Brain pericyte (primary cell): ENCODE measurements at places on chromosomes 12 and 14.

GRCh38 chr12:8692573-8692972 is 5.2 kb upstream of the RIMKLB start:
- no peak for DNase-seq

DNA sequence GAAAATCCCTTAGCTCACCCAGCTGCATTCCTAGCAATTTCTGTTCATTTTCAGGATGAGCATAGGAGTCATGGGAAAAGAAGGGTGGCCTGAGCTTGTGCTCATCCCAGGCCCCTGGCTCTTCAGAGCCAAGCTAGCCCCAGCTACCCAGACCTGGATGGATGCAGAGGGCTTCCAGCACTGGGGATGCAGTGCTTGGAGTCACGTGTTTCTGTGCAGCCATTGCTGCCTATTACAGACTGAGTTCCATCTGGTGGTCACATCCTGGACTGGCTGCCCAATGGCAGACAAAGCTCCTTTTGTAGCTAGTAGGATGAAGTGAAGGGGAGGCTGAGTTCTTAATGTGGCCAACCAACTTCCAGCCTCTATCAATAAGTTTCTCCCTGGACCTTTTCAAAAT is 54.2 kb upstream of the JDP2 start:
- no peak for DNase-seq

- DNase-seq: peak; percentile 27
Observed at GRCh38 chr12:1691123-1692007, 495 bp downstream of the ADIPOR2 start.

- no peak for DNase-seq
Observed at GRCh38 chr14:23402296-23403138, 5.6 kb downstream of the MYH6 start.

DNA sequence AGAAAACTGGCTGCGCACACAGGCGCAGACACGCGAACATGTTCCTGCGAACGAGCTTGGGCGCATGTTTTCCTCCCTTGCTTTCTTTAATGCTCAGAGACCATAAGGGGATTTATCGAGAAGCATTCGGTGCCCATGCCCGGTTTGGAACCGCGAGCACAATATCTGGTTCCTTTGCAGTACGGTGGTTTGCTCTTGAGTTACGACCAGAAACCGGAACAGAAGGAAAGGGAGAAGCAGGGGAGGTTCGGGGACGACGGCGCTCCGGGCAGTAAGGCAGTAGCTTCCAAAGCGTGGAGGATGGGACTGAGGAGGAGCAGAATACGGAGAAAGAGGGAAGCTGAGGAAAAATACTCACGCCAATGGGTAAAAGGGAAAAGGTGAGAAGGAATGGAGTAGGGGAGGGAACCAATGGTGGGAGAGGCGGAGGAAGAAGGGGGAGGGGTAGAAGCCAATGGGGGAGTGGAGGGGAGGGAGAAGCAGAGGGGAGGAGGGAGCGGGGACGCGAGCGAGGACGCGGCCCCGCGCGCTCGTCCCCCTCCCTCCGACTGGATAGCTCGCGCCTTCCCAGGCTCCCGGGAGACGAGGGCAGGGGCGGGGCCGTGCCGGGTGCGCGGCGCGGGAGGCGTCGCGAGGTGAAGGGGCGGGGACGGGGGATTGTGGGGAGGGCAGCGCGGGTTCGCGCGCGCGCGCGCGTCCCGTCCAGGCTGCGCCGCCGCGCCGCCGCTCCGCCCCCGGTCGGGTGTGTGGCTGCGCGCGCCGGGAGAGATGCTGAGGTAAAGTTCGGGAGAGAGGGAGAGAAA is 625 bp upstream of the ARHGAP5 start:
- DNase-seq: peak; percentile 90

- DNase-seq: no peak
Observed at GRCh38 chr12:112025808-112026375, 12.7 kb downstream of the ERP29 start.

GRCh38 chr12:61894168-61894567 is 366.0 kb upstream of the USP15 start:
- no peak for DNase-seq

GRCh38 chr14:94049625-94050023 is 23.5 kb downstream of the OTUB2 start:
- no peak for DNase-seq

DNA sequence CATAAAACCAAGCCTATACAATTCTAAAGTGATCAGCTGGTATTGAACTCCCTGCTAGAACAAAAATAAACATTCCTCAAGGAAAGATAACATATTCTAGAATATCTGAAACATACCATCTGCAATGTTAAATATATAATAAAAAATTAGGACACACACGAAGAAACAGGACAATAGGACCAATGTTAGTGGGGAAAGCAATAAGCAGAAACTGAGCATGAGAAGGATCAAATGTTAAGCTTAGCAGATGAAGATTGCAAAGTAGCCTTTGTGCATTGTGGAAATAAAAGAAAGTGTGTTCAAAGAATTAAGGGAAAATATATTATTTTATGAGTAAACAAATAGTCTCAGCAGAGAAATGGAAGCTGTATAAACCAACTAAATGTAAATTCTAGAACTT is 180.8 kb downstream of the EPS8 start:
- no peak for DNase-seq

- no peak for DNase-seq
Observed at GRCh38 chr14:89248411-89249064, 168.5 kb downstream of the FOXN3 start.

DNA sequence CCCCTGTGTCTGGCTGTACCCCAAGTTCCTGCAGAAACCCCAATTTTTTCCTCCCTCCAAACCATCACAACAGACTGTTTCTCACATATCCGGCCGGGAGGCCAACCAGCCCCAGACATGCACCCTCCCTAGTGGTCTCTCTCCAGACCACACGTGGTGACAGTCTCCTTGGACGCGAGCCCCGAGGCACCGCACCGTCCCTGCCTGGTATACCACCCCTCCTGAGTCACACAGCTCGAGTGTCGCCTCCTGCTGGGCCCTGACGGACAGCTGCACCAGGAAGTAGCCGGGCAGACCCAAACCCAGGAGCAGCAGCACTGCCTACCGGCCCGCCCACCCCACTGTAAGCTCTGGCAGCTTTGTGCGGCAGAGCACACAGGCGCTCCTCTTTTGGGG is 97.4 kb downstream of the RFLNA start:
- peak; percentile 60 for DNase-seq

DNA sequence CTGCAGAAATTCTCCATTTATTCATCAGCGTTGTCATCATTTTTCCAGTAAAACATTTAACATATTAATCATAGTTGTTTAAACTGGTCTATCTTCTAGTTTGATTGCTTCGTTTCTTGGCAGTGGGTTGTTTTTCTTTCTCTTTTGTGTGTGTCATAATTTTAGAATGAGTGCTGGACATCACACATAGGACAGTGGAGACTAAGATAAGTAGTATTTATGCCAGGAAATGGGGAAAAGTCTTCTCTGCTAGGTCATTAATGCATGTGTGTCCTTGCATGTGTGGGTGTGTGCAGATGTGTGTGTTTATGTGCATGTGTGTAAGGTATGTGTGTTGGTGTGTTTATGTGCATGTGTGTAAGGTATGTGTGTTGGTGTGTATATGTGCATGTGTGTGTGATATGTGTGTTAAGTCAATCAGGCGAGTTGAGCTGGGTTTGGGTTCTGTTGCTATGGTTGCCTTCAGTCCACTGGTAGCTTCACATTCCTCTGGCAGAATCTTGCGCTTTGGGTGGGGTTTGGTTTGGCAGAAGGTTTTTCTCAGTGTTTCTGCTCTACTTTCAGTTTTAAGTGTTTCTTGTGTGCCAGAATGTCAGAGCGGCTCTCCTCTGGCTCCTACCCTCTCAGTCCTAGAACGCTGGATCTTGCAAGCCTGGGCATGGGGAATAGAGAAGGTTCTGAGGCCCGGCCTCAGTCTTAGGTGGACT is 7.8 kb upstream of the ADGRD1 start:
- no peak for DNase-seq

GRCh38 chr14:65478596-65478995 is 66.1 kb downstream of the FUT8 start:
- DNase-seq: no peak

DNA sequence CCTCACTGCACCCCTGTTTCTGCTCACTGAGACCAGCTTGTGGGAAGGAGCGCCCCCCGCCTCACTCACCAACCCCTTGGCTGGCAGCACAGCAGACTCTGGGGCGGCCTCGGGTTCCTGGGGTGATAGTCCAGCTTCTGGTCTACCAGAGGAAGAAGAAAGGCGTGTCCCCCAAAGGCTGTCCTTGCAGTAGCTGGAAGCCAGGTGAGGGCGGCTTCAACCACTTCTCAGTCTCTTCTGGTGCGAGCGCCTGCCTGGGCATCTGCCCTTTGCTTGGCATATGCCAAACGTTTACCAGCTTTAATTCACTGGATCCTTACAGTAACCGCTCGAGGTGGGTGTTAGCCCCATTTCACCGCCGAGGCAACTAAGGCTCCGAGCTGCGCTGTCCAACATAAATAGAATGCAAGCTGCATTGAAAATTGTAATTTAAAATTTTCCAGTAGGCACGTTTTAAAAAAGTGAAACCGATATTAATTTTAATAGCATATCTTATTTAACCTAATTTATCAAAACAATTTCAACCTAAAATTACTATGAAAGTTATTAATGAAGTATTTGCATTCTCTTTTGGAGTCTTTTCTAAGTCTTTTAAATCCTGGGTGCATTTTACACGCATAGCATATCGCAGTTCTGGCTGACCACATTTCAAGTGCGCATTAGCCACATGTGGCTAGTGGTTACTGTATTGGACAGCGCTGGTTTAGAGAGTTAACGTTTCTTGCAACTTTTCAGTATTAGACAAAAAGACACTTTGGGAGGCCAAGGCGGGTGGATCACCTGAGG is 872 bp downstream of the FAM177A1 start:
- DNase-seq: no peak

DNA sequence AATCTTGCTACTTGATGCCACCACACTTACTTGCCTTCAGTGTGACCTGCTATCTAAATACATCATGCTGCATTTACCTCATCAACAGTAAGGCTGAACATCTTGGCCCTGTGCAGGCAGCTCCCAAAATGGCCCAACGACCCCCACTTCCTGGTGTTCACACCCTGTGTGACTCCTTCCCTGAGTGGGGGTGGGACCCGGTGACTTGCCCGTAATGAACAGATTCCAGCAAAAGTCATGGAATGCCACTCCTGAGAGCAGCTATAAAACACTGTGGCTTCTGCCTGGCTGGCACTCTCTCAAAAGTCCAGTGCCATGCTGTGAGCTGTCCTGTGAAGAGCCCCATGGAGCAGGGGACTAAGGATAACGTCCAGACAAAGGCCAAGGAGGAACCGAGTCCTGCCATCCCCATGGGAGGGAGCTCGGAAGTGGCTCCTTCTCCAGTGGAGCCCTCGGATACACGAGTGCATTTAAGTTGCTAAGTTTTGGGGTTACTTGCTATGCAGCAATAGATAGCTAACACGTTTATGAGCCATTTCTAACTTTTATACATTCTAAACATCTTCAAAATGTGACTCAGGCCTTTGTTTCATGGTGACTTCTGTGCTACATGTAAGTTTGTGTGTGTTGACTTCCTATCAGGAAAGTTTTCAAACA is 33.0 kb downstream of the P2RX2 start:
- DNase-seq: no peak

- no peak for DNase-seq
Observed at GRCh38 chr14:98366429-98366828, 905.6 kb downstream of the BCL11B start.

- no peak for DNase-seq
Observed at GRCh38 chr12:111687255-111687654, 1.4 kb downstream of the ACAD10 start.

GRCh38 chr12:60693019-60693626 is 1097.3 kb downstream of the SLC16A7 start:
- DNase-seq: no peak

DNA sequence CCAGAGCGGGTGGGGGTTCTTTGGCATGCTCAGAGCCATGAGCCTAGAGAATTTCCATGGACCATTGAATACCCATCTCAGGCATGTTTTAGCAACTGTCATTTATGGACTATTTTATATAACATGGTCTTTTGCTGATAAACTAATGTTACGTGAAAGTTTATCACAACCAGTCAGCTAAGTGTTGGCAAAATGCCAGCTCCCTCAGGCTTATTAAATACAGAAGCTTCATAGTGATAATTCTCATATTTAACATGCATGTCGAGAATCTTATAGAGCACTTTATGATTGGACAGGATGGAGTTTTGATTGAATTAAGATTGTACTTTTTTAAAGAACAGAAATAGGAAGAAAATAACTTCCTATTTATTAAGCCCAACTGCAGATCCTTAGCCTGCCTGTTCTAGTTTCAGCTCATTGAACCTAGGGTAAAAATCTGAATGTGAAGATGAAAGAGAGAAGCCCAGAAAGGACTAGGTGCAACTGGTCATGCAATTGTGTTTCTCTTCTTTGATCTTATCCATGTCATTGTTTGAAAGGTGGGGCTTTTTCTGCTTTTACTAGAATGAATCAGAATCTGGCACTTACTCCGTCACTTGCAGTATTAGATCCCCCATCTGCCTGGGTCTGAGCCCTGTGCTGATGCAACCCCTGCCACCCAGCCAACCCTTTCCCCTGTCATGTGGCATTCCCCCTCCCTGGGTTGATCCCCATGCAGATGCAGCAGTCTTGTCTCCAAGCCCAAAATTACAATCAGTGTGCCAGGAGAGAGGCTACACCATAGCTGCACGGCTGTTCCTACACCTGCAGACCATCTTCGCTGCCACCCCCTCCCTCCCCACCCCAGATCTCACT is 134.6 kb upstream of the EVL start:
- DNase-seq: no peak

GRCh38 chr14:105473033-105473676 is 1.5 kb upstream of the CRIP2 start:
- DNase-seq: no peak

DNA sequence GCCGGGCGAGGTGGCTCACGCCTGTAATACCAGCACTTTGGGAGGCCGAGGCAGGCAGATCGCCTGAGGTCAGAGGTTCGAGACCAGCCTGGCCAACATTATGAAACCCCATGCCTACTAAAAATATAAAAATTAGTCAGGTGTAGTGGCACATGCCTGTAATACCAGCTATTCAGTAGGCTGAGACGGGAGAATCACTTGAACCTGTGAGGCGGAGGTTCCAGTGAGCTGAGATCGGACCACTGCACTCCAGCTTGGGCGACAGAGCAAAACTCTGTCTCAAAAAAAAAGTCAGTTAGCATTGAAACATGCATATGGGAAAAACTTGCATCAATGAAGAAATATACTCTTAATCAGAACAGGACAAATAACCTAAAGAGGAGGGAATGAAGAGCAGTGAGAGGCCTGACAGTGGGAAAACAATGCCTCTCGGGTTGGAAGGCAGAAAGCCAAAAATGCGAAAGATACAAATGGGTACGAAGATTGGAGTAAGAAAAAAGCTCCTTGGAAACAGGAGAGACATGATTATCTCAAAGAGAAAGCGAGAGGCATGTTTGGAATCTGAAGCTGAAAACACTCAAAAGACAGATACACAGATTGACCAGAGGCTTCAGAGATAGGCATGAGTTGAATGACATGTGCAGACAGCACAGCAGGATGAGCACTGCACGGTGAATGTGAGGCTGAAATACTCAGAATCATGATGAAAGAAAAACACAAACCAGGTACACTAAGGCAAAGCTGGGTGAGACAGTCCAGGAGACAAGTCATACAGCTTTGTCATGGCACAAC is 30.6 kb downstream of the RESF1 start:
- no peak for DNase-seq

GRCh38 chr14:73381380-73382013 is 76.8 kb downstream of the NUMB start:
- DNase-seq: no peak
